Mesothelial cell of epicardium (in vitro differentiated cells): ENCODE measurements at places on chromosomes 4 and X.

- DNase-seq: peak; percentile 60
Measured at GRCh38 chr4:4762909-4763821, 96.3 kb upstream of the MSX1 start.

GRCh38 chrX:53674581-53674980 is 11.9 kb downstream of the HUWE1 start:
- no peak for DNase-seq

- no peak for DNase-seq
Measured at GRCh38 chr4:182698212-182698611, 219.0 kb downstream of the DCTD start.

DNA sequence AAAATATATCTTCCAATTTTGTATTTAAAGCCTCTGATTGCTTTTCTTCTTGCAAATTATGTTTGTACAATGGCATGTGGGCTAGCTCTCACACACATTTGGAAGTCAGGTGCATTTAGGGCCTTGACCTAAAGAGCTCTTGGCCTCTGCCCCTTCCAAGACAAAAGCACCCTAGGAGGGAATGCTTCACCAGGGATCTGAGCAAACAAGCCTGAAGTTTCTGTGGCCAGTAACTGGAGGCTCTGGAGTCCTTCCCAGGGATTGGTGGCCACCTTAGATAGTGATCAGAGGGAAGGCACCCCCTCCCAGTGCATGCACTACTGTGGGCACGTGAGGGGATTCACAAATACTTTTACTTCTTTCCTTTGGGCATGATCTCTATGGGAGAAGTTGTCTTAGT is 60.3 kb upstream of the DIPK2B start:
- DNase-seq: no peak

- DNase-seq: no peak
Measured at GRCh38 chr4:41601025-41601424, 63.1 kb downstream of the LIMCH1 start.

DNA sequence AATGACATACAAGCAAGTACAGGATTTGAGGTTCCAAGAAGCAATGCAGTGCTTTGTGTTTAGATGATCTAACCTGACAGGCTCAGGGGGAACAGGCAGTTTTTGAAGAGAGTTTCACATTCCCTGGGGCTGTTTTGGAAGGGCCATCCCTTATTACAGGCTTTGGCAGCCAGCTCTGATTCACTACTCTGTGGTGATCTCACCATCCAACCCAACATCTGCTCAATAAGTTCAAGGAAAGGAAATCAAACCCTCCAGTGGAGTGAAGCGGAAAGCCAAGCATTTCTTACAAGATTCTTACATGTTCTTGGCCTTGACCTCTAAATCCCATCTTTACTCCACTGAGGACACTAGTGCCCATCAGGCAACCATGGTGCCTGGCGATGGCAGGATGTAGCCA is 7.5 kb downstream of the IDS start:
- no peak for DNase-seq

DNA sequence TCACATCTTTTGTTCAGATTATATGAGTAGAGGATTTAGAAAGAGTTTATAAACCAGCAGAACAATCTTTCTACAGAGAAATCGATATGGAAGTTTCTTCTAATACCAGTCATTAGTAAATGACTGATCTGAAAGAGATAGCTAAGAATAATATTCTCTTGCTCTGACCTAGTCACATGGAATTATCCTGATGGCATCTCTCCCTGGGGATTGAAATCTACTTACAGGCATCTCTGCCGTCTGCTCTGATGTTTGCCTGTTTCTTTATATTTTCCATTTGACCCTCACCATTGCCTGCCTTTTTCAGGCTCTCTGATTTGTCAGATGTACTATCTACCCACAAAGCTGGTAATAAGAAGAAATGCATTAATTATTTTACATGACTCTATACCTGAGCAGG is 1157.3 kb downstream of the PCDH7 start:
- DNase-seq: no peak

GRCh38 chrX:15204130-15204751 is 65.6 kb downstream of the ASB9 start:
- no peak for DNase-seq

GRCh38 chr4:8585186-8585585 is 5.0 kb downstream of the GPR78 start:
- no peak for DNase-seq

GRCh38 chrX:33175201-33175600 is 36.1 kb downstream of the DMD start:
- no peak for DNase-seq

DNA sequence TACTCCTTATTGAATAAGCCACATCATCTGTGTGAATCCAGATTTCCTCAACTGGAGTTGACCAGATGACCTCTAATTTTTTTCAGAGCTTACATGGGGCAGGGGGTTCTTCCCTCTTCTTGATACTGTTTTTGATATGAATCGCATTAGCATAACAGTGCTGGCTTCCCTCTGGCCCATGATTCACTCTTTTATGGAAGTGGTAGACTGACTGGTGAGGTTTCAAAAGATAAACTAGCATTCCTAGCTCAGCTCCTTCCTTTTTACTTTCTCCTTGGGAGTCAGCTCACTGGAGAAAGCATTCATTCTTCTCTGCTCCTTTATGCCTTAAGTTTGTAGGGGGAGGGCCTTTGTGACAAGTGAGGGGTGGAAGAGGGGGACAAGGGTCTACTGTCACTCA is 161.0 kb upstream of the FGF13 start:
- no peak for DNase-seq

- DNase-seq: no peak
Measured at GRCh38 chr4:76740866-76741662, 156.9 kb downstream of the SOWAHB start.

GRCh38 chrX:147570483-147570882 is 341.2 kb upstream of the FMR1 start:
- no peak for DNase-seq

DNA sequence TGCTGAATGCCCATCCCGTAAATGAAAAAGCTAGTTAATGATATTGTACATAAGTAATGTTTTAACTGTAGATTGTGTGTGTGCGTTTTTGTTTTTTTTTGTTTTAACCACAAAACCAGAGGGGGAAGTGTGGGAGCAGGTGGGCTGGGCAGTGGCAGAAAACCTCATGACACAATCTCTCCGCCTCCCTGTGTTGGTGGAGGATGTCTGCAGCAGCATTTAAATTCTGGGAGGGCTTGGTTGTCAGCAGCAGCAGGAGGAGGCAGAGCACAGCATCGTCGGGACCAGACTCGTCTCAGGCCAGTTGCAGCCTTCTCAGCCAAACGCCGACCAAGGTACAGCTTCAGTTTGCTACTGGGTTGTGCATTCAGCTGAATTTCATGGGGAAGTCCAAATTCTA is at the start of gene SPP1:
TSS of gene SPP1 (plus strand) at position 249 of the 400 bp plus-strand sequence. CDS start 1,182 bp downstream, outside the sequence.
- DNase-seq: no peak

GRCh38 chrX:15376956-15377355 is 7.3 kb downstream of the VEGFD start:
- no peak for DNase-seq

GRCh38 chr4:30818541-30818940 is 98.4 kb downstream of the PCDH7 start:
- no peak for DNase-seq

- no peak for DNase-seq
Measured at GRCh38 chrX:23819385-23820234, 36.6 kb downstream of the SAT1 start.

DNA sequence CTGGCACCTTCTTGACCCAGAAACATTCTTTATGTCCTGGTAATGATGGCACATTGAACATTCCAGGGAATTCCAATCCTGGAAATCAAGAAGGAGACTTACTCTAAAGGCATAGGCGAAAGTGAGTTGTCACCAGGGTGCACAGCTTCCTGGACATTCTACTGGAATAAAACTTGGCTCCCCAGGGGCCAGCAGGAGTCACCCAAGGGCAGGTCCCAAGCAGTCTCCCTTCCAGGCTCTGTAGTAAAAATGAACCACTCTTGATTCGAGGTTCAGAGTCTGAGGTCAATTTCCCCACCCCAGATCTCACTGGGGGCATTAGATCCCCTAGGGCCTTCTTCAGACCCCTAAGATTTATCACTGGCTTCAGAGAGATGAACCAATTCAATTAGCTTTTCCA is 338.7 kb upstream of the GATB start:
- DNase-seq: no peak

DNA sequence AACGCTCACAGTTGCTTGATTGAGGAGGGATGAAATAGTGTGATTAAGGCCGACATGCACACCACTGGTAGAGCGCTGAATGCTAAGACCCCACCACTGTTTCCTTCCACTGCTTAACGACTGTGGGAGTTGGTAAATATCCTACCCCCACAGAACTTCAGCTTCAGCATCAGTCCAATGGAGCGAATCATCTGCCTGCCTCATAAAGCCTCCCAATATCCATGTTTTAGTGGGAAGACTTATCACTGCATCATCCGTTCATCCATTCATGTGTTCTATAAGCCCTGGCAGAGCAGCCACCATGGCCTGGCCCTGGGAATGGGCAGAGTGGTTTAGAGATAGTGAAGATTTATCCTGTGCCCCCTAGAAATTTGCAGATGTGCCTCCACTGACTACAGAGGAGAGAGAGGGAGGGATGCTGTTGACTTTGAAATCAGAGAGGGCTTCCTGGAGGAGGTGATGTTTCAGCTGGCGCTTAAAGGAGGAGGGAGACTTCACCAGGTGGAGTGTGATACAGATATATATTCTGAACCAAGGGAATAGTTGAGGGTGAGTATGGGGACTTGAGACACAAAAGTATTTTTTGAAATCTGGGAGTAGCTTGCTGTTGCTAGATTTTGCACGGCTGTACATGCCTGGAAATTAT is 71.9 kb upstream of the STX18 start:
- no peak for DNase-seq

GRCh38 chr4:171221181-171221580 is 592.0 kb upstream of the GALNTL6 start:
- DNase-seq: no peak

DNA sequence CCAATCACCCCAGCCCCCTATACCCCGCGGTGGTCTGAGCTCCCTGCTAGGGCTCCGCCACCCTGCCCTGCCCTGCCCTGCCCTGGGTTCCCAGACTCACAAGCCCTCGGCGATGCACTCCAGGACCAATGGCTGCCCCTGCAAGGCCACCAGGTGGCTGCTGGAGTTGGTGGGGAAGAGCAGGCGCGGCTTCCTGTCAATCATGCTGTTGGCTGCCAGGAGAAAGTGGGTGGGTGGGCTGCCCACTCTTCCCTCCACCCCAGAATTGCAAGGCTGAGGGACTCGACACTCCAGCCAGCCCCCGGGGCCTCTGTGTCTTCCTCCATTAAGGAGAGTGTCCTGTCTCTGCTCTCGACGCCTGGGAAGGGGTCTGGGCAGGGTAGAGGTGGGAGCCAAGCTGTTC is 15.7 kb downstream of the L1CAM start:
- DNase-seq: no peak

GRCh38 chr4:71866212-71866885 is 82.5 kb upstream of the GC start:
- no peak for DNase-seq

DNA sequence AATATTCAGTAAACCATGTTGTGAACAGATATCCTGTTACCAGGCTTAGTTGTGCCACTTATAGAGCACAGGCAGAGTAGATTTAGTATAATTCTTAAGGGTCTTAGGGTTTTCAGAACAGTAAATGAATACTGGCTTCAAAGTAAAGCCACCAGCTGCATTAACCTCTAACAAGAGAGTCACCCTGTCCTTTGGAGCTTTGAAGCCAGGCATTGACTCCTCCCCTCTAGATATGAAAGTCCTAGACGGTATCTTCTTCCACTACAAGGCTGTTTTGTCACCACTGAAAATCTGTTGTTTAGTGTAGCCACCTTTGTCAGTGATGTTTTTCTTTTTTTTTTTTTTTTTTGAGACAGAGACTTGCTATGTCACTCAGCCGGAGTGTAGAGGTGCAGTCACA is 77.7 kb downstream of the ALPK1 start:
- DNase-seq: no peak

DNA sequence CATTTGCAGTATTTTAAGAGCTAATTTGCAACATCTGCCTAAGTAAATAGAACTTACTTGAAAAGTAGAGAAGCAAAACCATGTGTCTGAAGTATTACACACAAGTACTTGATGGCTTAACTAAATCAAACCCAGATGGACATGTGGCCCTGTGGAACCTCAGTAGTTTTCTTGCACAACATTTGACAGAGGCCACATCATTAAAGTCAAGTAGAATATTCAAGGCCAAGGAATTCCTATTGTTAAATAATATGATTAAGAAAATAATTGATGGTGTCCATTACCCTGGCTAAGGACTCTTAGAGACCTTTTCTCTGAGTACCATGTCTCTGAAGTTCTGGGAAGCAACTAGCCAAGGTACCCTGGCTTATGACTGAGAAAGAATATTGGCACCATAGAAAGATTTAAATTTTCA is 135.4 kb upstream of the OTUD4 start:
- no peak for DNase-seq
